IMR-90 (cell line): ENCODE measurements at places on chromosomes 12 and 14. TPM values are rescaled to one million over a fixed set of nuclear protein-coding genes. Genes with fewer than 3 reads are reported as not detected.

- no peaks in the 10 kb centered on the region for H3K36me3 ChIP-seq
- H3K27ac ChIP-seq: no peak overlapping the region
- H3K4me1 ChIP-seq: no peaks in the 10 kb centered on the region
- no peak for DNase-seq
- H3K4me3 ChIP-seq: no peak overlapping the region
- no peaks in the 10 kb centered on the region for H3K27me3 ChIP-seq
Measured at GRCh38 chr14:33833706-33834465, 117.0 kb downstream of the EGLN3 start.

- H3K4me1 ChIP-seq: peaks cover 7% of the 10 kb centered on the region
- H3K27ac ChIP-seq: no peak overlapping the region
- peaks cover 5% of the 10 kb centered on the region for H3K36me3 ChIP-seq
- H3K4me3 ChIP-seq: no peak overlapping the region
- no peaks in the 10 kb centered on the region for H3K27me3 ChIP-seq
- DNase-seq: peak; percentile 67
Measured at GRCh38 chr14:102154821-102155549, 15.3 kb downstream of the WDR20 start.

- H3K27ac ChIP-seq: no peak overlapping the region
- H3K36me3 ChIP-seq: no peaks in the 10 kb centered on the region
- no peak for DNase-seq
- H3K4me3 ChIP-seq: no peak overlapping the region
Measured at GRCh38 chr12:21939435-21939834, 1.8 kb downstream of the ABCC9 start.

- no peaks in the 10 kb centered on the region for H3K36me3 ChIP-seq
- no peak overlapping the region for H3K27ac ChIP-seq
Measured at GRCh38 chr14:50615552-50615951, 52.6 kb downstream of the SAV1 start.

GRCh38 chr14:30290001-30290400, 269.0 kb upstream of the G2E3 start:
- H3K4me3 ChIP-seq: no peak overlapping the region
- no peaks in the 10 kb centered on the region; the same call in 1 of the 2 replicates for H3K4me1 ChIP-seq
- no peaks in the 10 kb centered on the region for H3K36me3 ChIP-seq
- H3K27ac ChIP-seq: no peak overlapping the region
- DNase-seq: no peak

GRCh38 chr12:115072712-115073111, 388.7 kb upstream of the TBX3 start:
- H3K27ac ChIP-seq: no peak overlapping the region
- no peaks in the 10 kb centered on the region; the same call in 1 of the 2 replicates for H3K27me3 ChIP-seq
- no peak for DNase-seq
- no peak overlapping the region for H3K4me3 ChIP-seq
- H3K4me1 ChIP-seq: no peaks in the 10 kb centered on the region
- no peaks in the 10 kb centered on the region for H3K36me3 ChIP-seq

GRCh38 chr12:106247674-106248311, at the start of gene CKAP4:
Gene CKAP4 (minus strand): TSS chr12:106248020. CDS start chr12:106247851, 169 bp downstream.
- peaks cover 17% of the 10 kb centered on the region for H3K4me1 ChIP-seq
- no peaks in the 10 kb centered on the region for H3K27me3 ChIP-seq
- peaks cover 12% of the 10 kb centered on the region for H3K36me3 ChIP-seq

DNA sequence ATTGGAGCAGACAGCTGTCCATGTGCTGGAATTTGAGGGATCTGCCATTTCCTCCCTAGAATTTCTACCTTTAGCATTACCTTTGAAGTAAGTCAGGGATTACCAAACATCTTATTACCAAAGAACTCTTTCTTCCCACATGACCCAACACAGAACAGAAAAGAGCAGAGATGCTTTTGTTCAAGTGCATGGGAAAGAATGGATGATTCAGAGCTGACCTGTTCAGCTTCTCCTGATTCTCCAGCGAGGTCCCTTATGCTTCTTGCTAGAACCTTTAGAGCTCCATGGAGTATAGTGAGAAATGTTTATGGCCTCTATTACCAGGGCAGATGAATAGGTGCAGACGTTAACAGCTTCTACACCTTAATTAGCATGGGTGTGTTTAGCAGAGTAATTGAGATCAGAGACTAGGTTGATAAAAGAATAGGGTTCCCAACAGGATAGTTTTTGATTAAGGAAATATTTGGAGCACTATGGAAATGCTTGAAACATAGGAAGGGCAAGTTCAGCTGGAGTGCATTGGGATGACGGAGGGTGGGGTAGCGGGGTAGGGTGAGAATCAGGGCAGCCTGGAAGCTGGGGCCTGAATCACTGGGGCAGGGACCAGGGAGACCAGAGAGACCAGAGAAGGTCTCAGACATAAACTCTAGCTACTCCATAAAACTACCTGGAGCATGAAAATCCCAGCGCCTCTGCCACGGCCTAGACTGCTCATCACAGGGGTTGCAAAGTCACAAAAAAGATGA, 223.7 kb downstream of the CACNA1C start:
- no peaks in the 10 kb centered on the region for H3K36me3 ChIP-seq
- H3K27me3 ChIP-seq: no peaks in the 10 kb centered on the region
- no peak overlapping the region for H3K27ac ChIP-seq
- DNase-seq: peak; percentile 65
- no peak overlapping the region for H3K4me3 ChIP-seq

DNA sequence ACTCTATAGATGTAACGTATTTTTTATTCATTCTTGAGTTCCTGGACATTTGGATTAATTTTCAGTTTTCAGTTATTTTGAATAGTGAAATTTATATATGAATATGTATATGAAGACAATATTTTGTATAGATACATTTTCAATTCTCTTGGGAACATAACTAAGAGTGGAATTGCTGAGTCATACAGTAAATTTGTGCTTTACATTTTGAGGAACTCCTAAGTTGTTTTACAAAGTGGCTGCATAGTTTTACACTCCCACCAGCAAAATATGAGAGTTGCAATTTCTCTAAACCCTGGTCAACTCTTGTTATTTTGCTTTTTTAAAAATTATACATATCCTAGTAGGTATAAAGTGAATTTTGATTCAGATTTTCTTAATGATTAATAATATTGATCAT, 1838.6 kb upstream of the SEL1L start:
- H3K4me1 ChIP-seq: no peaks in the 10 kb centered on the region
- H3K4me3 ChIP-seq: no peak overlapping the region
- H3K36me3 ChIP-seq: no peaks in the 10 kb centered on the region
- H3K27ac ChIP-seq: no peak overlapping the region

GRCh38 chr14:102103062-102103695, 16.3 kb upstream of the HSP90AA1 start:
- H3K4me1 ChIP-seq: no peaks in the 10 kb centered on the region
- no peak overlapping the region for H3K4me3 ChIP-seq
- no peaks in the 10 kb centered on the region for H3K36me3 ChIP-seq
- no peak for DNase-seq

RTL1 gene
- polyA plus RNA-seq: not detected in 2 replicates

KRT81 gene
- 0.05 and 0.29 TPM in 2 replicates for polyA plus RNA-seq

IFNG-AS1 gene
- not detected in 2 replicates for polyA plus RNA-seq

TSPAN19 gene
- not detected in 2 replicates for polyA plus RNA-seq

GDF3 gene
- polyA plus RNA-seq: not detected in 2 replicates

CYP27B1 gene
- polyA plus RNA-seq: 0.80 and 1.3 TPM in 2 replicates
